ENCODE measurements at places on chromosomes 13 and 19.

GRCh38 chr19:52533901-52534300, 6.4 kb downstream of the ZNF808 start:
- no peak for DNase-seq

GRCh38 chr13:109387471-109387870, 398.9 kb downstream of the IRS2 start:
- DNase-seq = no peak

GRCh38 chr13:21069561-21070004, 8.2 kb upstream of the LATS2 start:
- DNase-seq = peak; percentile 92

DNA sequence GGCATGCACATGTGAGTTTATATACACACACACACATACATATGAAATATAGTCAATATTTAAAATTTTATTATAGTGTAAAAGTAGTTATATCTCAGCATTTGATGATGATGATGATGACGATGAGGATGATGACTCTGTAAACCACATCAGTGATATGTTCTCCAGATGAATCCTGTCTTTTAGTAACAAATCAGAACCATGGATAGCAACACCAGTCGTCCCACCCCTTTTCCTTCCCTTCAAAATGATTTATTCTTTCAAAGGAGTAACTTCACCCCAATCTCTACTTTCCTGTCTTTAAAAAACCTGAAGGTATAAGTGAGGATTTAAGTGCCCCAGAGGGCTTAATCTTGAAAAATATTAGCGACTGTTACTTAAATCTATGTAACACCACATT, 74.1 kb downstream of the DCLK1 start:
- no peak for DNase-seq

DNA sequence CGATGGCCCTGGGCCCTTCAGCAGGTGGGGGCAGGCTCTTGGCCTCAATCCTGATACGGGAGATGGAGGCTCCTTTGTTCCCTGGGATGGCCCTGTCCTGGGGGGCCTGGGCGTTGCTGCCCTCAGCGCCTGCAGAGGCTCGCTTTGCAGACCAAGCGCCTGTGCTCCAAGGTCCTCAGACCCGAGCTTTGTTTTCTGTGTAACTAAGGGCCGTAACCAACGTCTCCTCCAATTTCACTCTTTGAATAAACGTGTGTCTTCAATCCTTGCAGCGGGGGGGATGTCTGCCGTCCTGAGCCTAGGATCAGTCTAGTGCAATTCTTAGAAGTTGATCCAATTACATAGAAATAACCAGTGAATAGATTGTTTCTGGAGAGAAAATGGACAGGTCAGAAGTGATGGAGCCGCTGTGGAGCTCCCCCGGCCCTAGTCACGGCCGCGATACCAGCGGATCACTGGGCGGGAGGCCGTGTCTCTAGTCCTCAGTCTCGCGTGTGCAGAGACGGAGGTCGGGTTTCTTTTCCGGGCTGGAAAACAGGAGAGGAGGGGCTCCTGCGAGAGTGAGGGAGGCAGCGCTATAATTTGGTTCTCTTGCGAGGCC, 5.3 kb downstream of the PTBP1 start:
- DNase-seq = no peak

GRCh38 chr19:46668662-46669061, 7.7 kb upstream of the DACT3 start:
- no peak for DNase-seq

DNA sequence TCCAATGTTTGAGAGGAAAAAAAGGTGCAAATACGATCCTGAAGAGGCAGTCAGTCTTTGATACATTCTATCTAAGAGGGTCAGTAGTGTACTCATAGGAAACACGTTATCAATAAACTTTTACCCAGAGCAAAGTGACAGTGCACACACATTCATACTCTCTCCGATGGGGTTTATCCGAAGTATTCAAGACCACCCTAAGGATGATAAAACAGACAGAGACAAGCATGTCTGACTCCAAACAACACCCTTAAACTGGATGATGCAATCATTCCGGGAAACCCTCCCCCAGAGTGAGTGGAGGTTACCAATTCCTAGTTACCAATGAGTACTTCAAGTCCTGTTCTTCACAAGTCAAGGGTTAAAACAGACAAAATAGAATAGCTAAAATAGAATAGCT, 79.1 kb downstream of the DNAJC3 start:
- DNase-seq = peak; percentile 1

DNA sequence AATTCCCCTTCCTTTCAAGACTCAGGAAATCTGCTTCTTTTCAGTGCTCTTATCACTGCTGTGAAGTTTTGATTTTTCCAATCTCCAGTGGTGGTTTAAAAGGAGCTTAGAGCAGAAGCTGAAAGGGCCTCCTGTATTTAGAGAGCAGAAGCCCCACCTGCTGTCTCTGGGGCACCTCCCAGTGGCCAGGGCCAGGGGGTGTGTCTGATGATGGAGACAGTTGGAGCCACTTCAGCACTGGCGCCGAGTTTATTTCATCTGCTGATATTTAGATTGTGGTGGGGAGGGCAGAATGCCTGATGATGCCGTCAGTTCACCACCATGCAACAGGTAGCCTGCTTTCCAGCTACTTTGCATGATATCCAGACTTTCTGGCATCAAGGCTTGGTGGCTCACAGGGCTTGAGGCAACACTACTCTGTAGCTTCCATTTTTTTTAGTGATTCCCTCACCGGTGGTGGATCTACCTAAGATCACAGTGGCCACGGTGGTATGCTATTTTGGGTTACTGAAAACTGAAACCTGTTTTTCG, 371.9 kb downstream of the KCNRG start:
- DNase-seq = no peak

DNA sequence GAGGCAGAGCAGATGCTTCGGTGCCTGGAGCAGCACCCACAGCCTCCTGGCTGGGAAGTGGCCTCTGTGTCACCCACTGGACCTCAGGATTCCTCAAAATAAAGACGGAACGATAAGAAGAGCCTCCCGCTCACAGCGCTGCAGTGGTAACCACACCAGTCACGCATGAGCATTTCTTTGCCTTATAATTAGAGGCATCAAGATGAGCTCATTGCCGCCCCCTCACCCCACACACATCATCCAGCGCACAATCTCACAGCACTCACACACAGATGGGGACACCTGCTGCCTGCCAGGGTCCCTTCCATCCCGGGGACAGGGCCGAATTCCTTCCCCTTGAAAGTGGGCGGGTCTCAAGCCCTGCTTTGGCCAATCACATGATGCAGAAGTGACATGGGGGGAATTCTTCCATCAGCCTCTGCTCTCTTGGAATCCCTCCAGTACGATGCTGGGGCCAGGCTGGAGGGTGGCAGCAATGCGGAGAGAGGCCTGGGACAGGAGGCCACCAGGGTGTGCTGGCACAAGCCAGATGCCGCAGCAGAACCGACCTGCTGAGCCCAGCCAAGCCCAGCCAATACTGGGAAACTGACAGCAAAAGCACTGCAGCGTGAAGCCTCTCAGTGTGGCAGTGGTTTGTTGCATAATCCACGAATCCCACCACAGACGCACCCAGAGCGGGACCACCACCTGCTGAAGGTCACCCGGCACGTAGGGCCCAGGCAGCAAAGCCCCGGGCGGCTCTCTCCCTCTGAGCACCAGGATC, 16.0 kb downstream of the PIP5K1C start:
- DNase-seq = peak; percentile 22

DNA sequence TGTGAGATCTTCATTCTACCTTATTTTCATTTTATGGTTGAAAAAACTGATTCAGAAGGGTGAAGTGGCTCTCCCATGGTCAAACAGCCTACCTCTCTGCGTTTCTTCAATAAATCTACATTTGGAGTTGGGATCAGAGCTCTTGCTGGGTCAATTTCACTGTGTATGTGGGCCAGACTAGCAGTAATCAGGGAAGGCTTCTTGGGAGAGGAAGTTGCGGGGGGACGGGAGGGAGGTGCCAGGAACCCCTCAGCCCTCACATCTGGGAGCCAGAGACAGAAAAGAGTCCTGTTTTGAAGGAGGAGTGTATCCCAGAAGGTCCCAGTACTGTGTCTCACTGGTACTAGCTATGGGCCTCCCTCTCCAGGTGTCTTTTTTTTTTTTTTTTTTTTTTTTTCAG, 934 bp downstream of the KXD1 start:
- no peak for DNase-seq

DNA sequence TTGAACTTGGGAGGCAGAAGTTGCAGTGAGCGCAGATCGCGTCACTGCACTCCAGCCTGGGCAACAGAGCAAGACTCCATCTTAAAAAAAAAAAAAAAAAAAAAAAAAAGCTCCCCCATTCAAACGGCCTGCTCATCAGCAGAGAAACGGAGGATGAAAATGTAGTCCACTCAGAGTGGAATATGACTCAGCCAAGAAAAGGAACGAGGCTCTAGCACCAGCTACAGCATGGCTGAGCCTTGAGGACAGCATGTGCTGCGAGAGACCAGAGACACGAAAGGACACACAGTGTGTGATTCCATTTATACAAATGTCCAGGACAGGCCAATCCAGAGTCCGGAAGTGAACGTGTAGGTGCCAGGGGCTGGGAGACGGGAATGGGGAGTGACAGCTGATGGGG, 18.1 kb upstream of the MIER2 start:
- DNase-seq = no peak

DNA sequence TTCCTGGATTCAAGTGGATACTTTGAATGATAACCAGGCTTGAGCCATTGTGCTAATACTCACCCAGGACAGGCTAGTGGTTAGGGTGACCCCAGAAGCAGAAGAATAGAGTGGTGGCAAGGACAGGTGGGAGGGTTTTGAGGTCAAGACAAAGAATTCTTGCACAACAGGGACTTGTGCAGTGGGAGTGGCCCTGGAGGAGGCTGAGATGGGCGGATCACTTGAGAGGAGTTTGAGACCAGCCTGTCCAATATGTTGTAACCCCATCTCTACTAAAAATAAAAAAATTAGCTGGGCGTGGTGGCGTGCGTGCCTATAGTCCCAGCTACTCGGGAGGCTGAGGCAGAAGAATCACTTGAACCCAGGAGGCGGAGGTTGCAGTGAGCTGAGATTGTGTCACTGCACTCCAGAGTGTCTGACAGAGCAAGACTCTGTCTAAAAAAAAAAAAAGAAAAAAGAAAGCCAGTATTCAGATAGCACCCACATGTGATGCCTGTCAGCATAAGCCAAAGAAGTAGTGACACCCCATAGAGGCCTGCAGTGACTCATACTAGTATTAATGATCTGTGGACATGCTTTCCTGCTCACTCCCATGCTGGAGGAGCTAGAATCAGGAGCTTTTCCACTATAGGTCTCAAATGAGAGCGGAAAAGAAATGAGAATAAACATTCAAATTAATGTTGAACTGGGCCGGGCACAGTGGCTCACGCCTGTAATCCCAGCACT, 78.7 kb downstream of the RNF17 start:
- DNase-seq = no peak

DNA sequence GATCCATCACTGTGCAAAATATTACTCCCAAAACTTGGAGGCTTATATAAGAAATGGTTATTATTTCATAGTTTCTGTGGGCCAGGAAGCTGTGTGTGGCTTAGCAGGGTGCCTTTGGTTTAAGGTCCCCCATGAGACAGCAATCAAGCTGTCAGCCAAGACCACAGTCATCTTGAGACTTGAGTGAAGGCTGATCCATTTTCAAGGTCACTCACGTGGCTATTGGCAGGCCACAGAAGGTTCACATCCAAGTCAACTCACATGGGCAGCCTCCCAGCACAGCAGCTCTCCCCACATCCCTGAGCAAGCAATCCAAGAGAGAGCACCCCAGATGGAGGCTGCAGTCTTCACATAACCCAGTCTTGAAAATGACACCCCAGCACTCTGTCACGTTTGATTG, 537.4 kb downstream of the MYO16 start:
- DNase-seq = no peak

- DNase-seq = no peak
Observed at GRCh38 chr19:16025108-16026101, 50.9 kb upstream of the TPM4 start.

DNA sequence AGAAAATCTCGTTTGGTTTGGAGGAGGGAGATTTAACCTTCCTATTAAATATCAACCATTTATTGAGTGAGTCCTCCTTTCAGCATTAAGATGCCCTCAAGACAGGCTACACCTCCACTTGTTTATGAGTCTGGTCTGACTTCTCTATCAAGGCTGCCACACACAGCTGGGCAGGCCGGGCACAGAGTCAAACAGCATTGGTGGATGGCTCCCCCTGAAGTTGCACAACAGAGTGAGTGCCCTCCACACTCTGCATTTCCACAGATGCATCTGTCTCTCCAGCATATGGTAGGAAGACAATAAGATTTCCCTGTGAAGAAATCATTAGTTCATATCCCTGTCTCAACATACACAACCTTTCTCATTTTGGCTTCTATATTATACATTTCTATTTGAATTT, 31.4 kb downstream of the PHF11 start:
- no peak for DNase-seq

DNA sequence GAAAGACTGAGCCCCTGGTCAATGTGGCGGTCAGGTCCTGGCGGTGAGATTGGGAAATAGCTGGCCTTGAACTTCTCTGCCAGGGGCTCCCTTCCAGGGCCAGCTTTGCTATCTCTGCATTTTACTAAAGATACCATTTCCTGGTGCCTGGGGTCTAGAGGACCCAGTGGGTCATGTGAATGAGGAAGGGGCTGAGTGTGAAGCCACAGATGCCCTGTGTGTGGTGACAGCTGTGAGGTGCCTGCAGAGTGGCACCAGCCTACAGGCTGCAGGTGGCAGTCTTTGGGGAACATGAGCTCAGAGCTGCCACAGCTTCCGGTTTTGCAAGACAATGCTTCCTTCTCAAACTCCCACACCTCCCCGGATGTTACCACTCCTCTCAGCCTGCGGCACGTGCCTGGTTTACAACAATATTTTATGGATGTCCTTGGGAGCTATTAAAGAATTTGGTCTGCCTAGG, 5.2 kb upstream of the MLNR start:
- DNase-seq = no peak

DNA sequence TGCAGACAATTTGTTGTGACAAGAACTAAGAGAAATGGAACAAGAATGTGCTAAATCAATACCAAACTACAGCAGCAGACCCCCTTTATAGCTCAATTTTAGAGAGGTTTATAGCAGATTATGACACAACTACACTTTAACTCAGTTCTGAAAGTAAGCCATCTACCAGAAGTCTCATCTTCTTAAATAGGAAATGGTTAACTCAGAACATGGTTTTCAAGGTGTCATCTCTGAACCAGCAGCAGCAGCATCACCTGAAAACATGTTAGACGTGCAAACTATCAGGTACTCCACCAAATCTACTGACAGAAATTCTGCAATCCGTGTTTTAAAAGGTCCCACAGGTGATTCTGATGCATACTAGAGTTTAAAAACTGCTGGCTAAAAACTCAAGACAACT, 6.8 kb downstream of the LHFPL6 start:
- no peak for DNase-seq

GRCh38 chr13:43353631-43354030, 330.2 kb downstream of the DNAJC15 start:
- DNase-seq = no peak
